ENCODE measurements at places on chromosomes 7 and 10.

DNA sequence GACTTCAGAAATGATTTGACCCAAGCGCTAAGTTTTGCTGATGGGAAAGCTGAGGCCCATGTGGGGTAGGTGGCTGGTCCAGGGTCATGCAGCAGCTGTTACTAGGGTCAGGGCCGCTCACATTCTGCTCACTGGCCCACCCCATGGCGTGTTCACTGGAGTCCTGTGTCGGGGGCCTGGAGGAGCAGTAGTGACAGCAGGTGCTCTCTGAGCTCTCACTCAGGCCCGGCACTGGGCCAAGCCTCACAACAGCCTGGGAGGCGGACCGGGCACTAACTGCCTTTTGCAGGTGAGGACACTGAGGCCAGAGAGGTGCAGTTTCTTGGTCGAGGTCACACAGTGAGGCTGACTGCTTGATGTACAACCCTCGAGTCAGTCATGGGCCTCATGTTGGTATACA, 82.7 kb downstream of the GLRX3 start:
- DNase-seq, result no peak

- DNase-seq, result no peak
Observed at GRCh38 chr10:108601851-108602250, 1321.5 kb downstream of the XPNPEP1 start.

DNA sequence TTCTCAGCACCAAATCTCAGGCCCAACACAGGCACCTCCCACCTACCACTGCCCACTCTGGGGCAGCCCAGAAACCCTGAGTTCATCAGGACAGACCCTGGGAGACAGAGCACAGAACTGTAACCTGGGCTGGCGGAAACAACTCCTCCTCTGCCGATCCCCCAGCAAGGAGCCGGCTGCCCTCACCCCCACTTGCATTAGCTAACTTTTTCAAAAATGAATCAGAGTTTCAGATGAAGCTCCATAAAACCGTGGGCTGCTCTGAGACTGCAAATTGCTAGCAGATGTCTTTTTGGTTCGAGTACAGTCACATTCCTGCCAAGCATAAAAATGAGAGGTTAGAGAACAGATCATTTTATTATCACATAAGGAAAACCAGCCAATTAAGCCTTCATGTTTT, 93.4 kb upstream of the PARD3 start:
- DNase-seq, result no peak

GRCh38 chr10:79125092-79125491, 56.3 kb downstream of the ZMIZ1 start:
- DNase-seq, result no peak

DNA sequence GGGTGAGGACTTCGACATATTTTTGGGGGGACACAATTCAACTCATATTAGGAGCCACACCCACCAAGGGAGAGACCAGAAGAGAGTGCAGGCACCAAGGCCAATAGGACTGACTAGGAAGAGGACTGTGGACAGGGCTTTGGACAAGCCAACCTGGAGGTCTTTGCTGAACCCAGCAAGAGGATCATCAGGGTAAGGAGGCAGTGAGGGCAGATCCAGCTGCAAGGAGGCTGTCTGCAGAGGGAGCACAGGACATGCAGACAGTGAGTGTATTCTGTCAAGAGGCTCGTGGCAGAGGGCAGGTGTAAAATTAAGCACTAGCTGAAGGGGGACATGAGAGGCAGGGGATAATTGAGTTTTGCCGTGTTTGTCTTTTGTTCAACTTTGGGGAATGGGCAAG, 83.4 kb upstream of the MGMT start:
- no peak for DNase-seq

GRCh38 chr7:117385363-117386109, 41.8 kb downstream of the ASZ1 start:
- no peak for DNase-seq

GRCh38 chr7:28654110-28654509, 241.8 kb downstream of the CREB5 start:
- no peak for DNase-seq
